ENCODE measurements at places on chromosomes 5 and 9.

- no peak for DNase-seq
Measured at GRCh38 chr9:33082538-33083326, 6.3 kb upstream of the SMU1 start.

DNA sequence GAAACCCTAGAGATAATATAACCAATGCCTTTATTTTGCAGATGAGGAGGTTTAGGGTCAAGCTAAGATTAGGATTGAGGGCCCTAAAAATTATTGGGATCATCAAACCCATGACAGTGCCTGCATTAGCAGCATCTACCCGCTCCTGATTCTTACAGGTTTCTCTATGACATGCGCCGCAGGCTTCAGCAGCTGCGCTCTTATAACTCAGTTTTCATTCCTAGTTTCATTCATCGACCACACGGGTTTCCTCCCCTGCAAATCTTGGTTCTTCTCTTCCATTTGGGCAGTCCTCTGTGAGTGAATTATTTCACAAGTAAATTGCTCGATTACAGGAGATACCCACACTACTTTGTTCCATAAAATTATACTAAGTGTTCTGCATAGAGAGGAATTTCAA, 137.2 kb downstream of the SLC24A2 start:
- no peak for DNase-seq

DNA sequence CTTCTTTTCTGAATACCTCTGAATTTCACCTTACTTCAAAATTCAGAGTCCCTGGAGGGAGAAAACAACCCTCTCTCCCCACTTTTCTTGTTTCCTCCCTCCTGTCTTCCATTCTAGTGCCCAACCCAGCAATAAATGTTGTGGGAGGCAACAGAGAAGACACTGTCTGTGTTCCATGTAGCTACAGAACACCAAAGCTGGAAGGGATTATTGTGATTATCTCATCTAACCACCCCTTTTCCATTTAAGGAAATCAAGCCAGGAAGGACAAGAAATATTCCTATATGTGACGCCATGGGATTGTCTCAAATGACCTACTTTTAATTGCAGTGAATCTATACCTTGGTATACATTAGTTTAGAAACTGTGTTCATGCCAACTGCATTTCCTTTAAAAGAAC, 476.6 kb upstream of the TNC start:
- no peak for DNase-seq

- no peak for DNase-seq
Measured at GRCh38 chr5:177116631-177117373, 16.8 kb upstream of the NSD1 start.

DNA sequence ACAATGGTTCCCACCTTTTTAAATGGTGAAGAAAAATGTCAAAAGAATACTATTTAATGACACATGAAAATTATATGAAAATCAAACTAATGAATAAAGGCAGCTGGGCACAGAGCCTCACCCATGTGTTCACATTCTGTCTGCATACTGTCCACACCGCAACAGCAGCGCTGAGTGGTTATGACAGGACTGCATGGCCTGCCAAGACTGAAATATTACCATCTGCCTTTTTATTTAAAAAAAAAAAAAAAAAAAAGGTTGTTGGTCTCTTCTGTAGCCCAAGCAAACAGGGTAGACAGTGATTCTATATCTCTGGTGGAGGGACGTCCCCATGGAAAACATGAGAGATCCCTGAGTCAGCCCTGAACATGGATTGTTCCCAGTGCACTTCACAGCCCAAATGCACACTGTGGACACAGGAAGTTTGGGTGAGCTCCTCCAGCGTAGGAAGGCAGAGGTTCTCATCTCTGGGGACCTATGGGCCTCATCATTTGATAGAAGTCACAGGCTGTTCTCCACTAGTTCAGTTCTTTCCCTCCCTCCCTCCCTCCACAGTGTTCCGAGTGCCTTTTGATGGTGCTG, 44.9 kb upstream of the SHC3 start:
- no peak for DNase-seq

DNA sequence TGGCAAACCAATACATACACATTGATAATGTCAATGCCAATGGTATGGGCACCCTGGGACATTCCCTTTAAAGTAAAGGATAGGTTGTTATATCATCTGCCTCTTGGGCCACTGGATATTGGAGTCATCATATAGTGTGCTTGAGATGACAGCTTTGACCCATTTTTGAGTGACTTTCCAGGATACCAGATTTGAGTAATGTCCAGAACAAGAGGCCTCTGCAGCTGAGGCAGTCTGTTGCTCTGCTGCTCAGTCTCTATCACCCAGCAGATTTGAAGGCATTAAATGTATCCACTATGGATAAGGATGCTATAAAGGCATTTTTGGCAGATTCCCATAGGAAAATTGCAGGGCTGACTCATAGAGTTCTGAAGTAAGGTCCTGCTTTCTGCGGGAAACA, 525.6 kb upstream of the SEMA6A start:
- DNase-seq, result no peak

DNA sequence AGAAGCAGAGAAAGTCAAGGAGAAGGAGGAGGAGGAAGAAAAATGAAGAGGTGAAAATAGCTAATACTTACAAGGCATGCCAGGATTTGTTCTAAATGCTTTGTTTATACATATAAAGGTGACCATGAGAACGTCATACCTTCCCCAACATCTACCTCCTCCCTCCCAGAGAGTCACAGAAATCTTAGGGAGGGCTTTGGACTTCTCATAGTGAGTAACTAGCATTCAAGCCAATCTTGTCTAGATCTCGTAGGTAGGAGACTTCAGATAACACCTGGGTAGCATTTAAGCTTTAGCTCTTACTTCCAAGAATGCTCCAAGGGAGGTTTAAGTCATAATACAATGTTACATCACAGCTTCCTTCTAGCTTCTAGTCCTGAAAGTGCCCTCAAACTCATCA, 36.5 kb upstream of the GPBP1 start:
- no peak for DNase-seq

DNA sequence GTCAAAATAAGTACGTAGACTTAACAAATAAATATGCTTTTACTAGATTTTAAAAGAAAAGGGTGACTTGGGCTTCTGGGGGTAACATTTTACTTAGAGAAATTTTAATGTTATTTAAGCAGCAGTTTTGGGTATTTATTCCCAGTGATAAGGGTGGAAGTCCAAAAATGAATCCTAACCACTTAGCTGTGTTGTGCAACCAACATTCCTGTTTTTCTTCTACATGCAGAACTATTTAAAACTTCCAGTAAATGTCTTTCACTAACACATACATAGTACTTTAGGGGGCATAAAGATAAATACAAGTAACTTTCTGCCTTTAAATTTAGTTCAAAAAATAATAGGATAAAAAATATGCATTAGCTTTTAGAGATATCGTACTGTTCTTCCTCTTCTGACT, 436.7 kb downstream of the CTNND2 start:
- no peak for DNase-seq

GRCh38 chr5:166781737-166782136, 1509.7 kb upstream of the WWC1 start:
- no peak for DNase-seq

DNA sequence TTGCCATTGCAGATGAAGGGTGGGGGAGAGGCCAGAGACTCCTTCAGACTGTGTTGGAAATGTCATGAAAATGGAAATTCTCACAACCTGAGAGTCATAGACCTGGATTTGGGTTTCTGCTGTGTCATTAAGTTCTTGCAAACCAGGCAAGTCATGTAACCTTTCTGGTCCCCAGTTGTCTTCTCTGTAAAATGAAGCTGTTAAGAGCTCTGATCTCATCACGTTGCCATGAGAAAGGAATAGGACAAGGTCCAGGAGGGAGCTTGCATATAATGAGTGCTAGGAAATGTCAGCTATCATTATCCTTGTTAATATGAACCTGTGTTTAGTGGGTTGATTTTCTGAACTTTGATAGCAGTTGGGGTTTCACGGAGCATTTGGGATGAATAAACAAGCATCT, 59.1 kb downstream of the FGF1 start:
- DNase-seq, result no peak

- DNase-seq, result no peak
Measured at GRCh38 chr5:8366266-8366665, 497.3 kb downstream of the MTRR start.

GRCh38 chr9:138111607-138112006, 234.0 kb downstream of the CACNA1B start:
- DNase-seq, result no peak

DNA sequence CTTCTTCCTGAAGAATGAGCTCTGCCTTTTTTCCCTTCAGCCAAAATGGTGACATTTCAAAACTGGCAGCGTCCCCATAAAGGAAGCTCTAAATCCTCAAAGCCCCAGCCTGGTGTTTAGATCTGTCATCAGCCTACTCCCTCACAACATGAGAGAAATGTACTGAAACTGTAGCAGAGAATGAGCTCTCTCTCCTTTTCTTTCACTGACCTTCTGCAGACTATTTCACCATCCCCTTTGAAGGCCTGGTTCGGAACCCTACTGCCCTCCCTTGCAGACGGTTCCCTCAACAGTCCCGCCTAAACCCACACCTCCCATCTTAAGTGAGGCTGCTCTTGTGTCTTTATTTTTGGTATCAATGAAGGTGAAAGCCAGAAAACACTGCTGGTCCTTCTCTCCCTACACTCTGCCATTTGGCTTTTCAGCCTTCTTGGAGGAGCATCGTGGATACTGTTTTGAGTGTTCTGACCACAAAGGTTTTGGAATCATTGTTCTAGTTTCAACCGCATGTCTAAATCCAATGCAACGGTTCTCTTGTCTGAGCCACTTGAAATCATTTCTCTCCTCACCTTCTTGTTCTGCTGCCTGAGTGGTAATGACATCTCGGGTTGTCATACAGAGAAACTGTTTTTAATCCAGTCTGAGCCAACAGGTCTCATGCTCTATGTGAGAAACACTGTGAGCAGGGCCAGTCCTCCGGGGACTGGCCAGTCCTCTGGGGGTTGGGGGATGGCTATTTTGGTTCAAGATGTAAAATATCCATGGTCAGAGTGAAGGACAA, 39.0 kb downstream of the ITK start:
- no peak for DNase-seq

DNA sequence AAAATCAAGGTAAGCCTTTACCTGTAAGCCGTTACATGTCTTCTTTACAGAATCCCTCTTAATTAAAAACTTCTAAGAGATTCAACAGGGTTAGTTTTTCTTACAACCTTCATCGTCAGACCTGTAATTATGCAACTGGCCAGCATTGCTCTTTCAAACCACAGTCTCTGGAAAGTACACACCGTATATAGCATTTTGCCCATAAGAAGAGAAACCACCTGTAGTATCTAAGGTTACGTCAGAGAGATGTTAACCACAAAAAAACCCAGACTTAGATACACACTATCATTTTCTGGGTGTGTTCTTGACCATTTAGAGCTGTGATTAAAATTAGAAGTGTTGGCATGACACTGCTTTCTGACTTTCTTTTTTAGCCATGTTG, 140.0 kb downstream of the MUSK start:
- DNase-seq, result no peak

- no peak for DNase-seq
Measured at GRCh38 chr5:119323601-119324000, 32.2 kb upstream of the TNFAIP8 start.

- DNase-seq, result no peak
Measured at GRCh38 chr9:33249087-33249658, 9.2 kb downstream of the SPINK4 start.

- no peak for DNase-seq
Measured at GRCh38 chr9:87338088-87338989, 159.3 kb upstream of the DAPK1 start.

GRCh38 chr5:54671681-54672080, 154.1 kb downstream of the SNX18 start:
- no peak for DNase-seq

DNA sequence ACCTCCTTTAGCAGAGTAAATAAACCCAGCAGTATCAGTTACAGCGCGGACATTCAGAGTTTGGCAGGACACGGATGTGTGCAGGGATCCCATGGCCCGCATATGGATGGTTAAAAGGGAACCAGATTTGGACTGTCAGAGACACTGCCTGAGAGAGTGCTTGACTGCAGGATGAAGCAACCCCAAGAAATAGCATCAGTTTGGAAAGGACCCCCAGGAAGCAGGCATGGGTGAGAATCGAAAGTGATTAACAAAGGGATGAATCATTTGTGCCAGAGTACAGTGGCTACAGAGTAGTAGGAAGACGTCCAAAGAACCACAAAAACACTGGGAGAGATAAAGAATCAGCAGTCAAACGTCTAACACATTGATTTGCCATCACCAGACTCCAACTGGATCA, 5.5 kb downstream of the C7 start:
- DNase-seq, result peak; percentile 40

DNA sequence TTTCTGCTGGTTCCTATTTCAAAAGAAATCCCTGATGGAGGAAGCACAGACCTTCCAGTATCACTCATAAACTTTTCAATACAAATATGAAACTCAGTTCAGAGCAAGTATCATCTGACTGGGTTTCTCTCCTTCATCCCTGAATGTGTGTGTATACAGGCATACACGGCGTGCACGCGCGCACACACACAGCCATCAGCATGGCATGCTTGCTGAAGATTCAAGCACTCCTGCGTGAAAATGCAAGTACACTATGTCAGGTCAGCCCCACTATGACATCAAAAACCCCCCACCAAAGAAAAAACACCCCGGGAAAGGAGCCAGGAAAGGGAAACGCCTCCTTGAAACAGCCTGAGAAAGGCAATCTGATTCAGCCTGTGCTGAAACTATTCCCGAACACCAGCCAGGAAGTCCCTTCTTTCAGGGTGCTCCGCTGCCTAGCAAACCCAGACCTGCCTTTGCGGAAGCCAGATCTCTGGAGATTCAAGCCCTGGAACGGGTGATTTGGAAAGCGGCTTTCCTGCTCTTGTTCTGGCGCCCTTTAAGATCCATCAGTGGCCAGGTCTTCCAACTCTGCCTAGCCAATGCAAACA, 831 bp downstream of the KLHL3 start:
- no peak for DNase-seq

GRCh38 chr9:5892456-5893133, 1.9 kb downstream of the MLANA start:
- no peak for DNase-seq

- no peak for DNase-seq
Measured at GRCh38 chr9:131524665-131525315, 6.3 kb downstream of the UCK1 start.

Data from T1000 (cell line).